T-cell (primary cell): ENCODE measurements at places on chromosomes 6 and 20.
A peak's percentile ranks its signal among the peaks of the same experiment; 100 is the strongest.

GRCh38 chr6:82767037-82767436, 298.6 kb downstream of the UBE3D start:
- H3K4me1 ChIP-seq, result no peaks in the 10 kb centered on the region
- H3K36me3 ChIP-seq, result no peaks in the 10 kb centered on the region
- no peak overlapping the region for H3K4me3 ChIP-seq
- no peak for DNase-seq
- no peaks in the 10 kb centered on the region for H3K27me3 ChIP-seq

DNA sequence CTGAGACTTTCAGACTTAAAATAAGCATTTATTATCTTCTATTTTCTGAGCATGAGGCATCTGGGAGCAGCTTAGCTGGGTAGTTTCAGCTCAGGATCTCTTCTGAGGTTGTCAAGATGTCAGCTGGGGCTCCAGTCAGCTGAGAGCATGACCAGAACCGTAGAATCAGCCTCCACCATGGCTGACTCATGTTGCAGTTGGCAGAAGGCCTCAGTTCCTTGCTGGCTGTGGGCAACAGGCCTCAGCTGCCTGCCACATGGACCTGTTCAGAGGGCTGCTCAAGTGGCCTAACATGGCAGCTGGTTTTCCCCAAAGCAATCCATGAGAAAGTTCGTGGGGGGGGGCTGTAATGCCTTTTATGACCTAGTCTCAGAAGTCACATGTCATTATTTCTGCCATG, 142.3 kb downstream of the LY86 start:
- H3K27ac ChIP-seq, result no peak overlapping the region
- no peak overlapping the region for H3K4me3 ChIP-seq
- no peaks in the 10 kb centered on the region for H3K36me3 ChIP-seq
- H3K27me3 ChIP-seq, result peaks cover 12% of the 10 kb centered on the region
- no peaks in the 10 kb centered on the region for H3K4me1 ChIP-seq
- no peak for DNase-seq

DNA sequence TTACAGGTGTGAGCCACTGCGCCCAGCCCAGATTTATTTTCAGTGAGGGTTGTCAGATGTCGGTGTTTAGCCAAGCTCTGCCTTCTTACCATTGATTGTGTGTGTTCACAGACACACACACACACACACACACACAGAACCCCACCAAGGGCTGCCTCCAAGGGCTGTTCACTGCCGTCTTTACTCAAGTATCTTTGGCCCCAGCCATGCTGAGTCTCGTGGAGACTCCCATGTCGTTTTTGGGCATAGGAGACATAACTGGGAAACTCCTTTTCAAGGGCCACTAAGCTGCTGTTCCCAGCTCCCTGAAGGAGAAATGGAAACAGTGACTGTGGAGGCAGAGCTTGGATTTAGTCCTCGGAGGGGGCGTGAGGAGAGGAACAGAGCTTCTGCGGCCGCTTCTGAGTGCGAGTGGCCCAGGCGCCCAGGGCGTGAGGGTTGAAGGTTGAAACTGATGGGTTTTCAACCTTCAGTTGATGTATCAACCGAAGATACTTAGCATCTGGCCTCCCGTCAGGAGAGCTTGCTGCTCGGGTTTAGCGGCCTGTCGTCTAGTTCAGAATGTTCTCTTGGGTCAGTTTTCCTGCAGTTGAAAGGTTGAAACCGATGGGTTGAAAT, 243.6 kb downstream of the TTLL2 start:
- peaks cover 22% of the 10 kb centered on the region for H3K27me3 ChIP-seq
- no peak overlapping the region for H3K27ac ChIP-seq
- H3K36me3 ChIP-seq, result no peaks in the 10 kb centered on the region
- no peak for DNase-seq
- H3K4me1 ChIP-seq, result no peaks in the 10 kb centered on the region

DNA sequence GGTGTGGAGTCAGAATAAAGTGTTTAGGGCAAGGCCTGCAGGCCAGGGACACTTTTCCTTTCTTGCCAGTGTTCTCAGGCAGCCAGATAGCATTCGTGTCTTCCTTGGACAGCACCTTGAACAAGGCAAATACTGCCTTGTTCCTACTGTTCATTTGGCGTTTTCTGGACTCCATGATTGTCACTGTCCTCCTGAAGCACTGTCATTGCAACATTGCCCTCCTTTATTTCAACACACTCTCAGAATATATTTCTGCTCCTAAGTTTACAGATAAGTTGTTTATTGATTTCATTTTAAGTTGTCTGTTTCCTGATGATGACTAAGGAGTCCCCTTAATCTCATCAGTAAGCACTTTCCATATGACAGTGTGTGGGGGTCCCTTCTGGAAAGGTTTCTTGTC, 15.1 kb upstream of the DEF6 start:
- H3K4me1 ChIP-seq, result no peaks in the 10 kb centered on the region
- no peak overlapping the region for H3K4me3 ChIP-seq
- DNase-seq, result no peak
- H3K27me3 ChIP-seq, result no peaks in the 10 kb centered on the region
- H3K27ac ChIP-seq, result no peak overlapping the region

DNA sequence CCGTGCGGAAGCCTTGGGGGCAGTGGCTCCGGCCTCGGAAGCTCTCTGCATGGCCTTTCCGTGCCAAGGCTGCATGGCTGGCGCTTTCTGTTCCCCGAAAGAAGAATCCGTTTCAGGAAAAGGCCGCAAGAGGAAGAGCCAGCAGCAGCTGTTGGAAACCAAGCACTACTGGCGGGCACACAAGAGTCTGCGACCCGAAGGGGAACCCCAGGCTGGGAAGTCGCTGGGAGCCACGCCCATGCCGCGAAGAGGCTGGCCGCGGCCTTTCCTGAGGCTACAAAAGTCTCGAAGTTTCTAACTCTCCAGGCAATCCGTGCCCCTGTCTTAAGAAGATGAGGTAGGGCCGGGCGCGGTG, at the start of gene CGAS:
TSS of gene CGAS (minus strand) at position 191 of the 355 bp plus-strand sequence. CDS start at position 75, 116 bp downstream.
- H3K4me3 ChIP-seq, result peak within 1 kb of the TSS; percentile 83
- DNase-seq, result peak; percentile 62
- peak within 1 kb of the TSS; percentile 60 for H3K27ac ChIP-seq

DNA sequence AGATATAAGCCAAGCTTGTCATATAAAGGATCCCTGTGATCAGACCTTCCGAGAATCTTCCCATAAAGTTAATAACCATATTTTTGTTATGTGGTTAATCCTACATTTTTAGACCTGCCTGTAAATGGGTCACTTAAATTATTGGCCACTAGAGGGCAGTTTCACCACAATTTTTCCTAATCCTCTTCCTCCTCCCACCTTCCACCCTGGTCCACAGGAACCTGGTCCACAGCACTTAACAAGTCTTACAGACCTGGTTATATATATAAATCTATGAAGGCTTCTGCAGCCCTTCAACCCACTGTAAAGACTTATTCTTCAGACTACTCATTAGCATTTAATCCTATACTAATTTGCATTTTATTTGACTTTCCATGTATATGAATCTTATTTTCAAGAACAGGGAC, 28.3 kb downstream of the MRS2 start:
- H3K36me3 ChIP-seq, result peaks cover 2% of the 10 kb centered on the region
- H3K27me3 ChIP-seq, result no peaks in the 10 kb centered on the region
- no peak overlapping the region for H3K27ac ChIP-seq
- H3K4me1 ChIP-seq, result no peaks in the 10 kb centered on the region

GRCh38 chr20:42641886-42642285, 547.8 kb downstream of the PTPRT start:
- no peak overlapping the region for H3K27ac ChIP-seq
- no peak for DNase-seq
- no peaks in the 10 kb centered on the region for H3K36me3 ChIP-seq
- no peak overlapping the region for H3K4me3 ChIP-seq

DNA sequence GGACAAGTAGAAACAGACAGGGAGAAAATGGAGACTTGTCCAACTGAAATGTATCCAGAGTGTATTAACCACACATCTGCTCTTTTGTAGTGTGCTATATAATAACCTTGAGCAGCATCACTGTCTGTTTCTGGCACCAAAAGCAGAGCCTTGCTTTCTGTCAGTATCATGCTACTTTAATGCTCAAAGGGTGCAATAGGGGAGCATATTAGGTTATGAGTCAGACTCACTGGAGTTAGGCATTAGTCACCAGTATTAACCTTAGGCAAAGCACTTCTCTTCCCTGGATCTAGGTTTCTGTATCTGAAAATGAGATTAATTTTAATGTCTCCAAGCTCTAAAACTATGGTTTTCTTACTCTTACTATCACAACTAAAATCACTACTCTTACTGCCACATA, 280.1 kb downstream of the TFAP2B start:
- no peak overlapping the region for H3K4me3 ChIP-seq
- H3K27ac ChIP-seq, result no peak overlapping the region
- H3K36me3 ChIP-seq, result no peaks in the 10 kb centered on the region

GRCh38 chr6:134122775-134123174, 70.4 kb upstream of the SLC2A12 start:
- no peak overlapping the region for H3K27ac ChIP-seq
- DNase-seq, result no peak
- peaks cover 4% of the 10 kb centered on the region for H3K27me3 ChIP-seq
- no peaks in the 10 kb centered on the region for H3K36me3 ChIP-seq
- no peak overlapping the region for H3K4me3 ChIP-seq

GRCh38 chr6:133341607-133342158, 100.5 kb downstream of the EYA4 start:
- H3K4me1 ChIP-seq, result no peaks in the 10 kb centered on the region
- no peak overlapping the region for H3K4me3 ChIP-seq
- no peak overlapping the region for H3K27ac ChIP-seq
- no peaks in the 10 kb centered on the region for H3K27me3 ChIP-seq

- H3K4me1 ChIP-seq, result peaks cover 19% of the 10 kb centered on the region
- H3K4me3 ChIP-seq, result no peak overlapping the region
- no peak overlapping the region for H3K27ac ChIP-seq
These were observed 88.4 kb downstream of the RTN4IP1 start for GRCh38 chr6:106540907-106541306.

DNA sequence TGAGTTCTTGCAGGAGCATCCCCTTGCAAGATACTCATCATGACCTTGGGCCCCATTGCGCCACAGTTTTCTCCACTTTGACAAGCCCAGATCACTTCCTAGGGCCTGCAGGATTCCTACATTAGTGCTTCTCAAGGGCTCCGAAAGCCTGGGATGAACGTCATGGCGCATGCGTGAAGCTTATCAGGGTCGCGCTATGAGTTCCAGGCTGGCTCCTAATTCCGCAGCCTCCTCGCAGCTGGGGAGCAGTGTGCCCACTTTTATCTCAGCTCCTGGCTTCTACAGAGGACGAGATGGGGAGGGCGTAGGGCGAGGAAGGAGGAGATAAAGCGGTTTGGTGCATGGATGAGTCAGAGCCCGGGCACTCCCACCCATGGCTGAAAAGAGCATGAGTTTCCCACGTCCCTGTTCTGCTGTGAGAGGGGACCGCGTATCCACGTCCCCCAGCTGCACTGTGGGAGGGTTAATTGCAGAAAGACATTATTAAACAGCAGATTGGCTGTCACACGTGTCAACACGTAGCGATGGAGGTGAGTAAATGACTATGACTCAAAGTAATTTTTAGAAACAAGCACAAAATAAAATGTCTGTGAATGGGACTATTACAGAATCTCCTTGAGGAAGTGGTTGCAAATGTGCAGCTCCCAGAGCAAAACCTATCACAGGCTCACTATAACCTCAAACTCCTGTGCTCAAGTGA, 72.9 kb upstream of the DSP start:
- DNase-seq, result no peak
- H3K4me3 ChIP-seq, result no peak overlapping the region
- no peaks in the 10 kb centered on the region for H3K36me3 ChIP-seq
- H3K27ac ChIP-seq, result no peak overlapping the region

GRCh38 chr6:18527836-18528743, 140.9 kb downstream of the RNF144B start:
- no peaks in the 10 kb centered on the region for H3K36me3 ChIP-seq
- no peak overlapping the region for H3K4me3 ChIP-seq
- H3K27ac ChIP-seq, result no peak overlapping the region
- no peak for DNase-seq
- H3K27me3 ChIP-seq, result no peaks in the 10 kb centered on the region

DNA sequence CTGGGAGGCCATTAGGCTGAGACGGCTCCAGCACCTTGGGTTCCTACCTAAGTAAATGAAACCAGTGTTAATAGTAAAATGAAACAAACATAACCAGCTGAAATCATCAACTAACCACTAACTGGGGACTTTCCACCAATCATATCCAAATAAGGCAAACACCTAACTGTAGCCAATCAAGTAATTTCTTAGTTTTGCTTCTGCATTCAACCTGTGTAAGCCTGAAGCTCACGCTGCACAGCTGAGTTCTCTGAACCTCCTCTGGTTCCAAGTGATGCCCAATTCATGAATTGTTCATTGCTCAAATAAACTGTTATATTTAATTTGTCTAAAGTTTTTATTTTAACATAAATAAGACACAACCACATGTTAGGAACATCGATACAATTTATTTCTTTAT, 22.5 kb downstream of the KLHL32 start:
- H3K27ac ChIP-seq, result no peak overlapping the region
- no peak overlapping the region for H3K4me3 ChIP-seq
- no peaks in the 10 kb centered on the region for H3K27me3 ChIP-seq
- no peaks in the 10 kb centered on the region for H3K36me3 ChIP-seq
- no peaks in the 10 kb centered on the region for H3K4me1 ChIP-seq

GRCh38 chr6:87583822-87584221, 6.0 kb downstream of the RARS2 start:
- no peak overlapping the region for H3K27ac ChIP-seq
- H3K4me3 ChIP-seq, result no peak overlapping the region
- peaks cover 26% of the 10 kb centered on the region for H3K36me3 ChIP-seq
- peaks cover 15% of the 10 kb centered on the region for H3K4me1 ChIP-seq
- no peak for DNase-seq
- H3K27me3 ChIP-seq, result no peaks in the 10 kb centered on the region

GRCh38 chr20:54193817-54194216, 14.1 kb upstream of the PFDN4 start:
- no peak overlapping the region for H3K27ac ChIP-seq
- no peak overlapping the region for H3K4me3 ChIP-seq
- H3K27me3 ChIP-seq, result no peaks in the 10 kb centered on the region
- H3K36me3 ChIP-seq, result no peaks in the 10 kb centered on the region
- no peaks in the 10 kb centered on the region for H3K4me1 ChIP-seq
- DNase-seq, result no peak

GRCh38 chr20:38196592-38196991, 31.5 kb upstream of the TGM2 start:
- H3K4me3 ChIP-seq, result no peak overlapping the region
- no peak for DNase-seq
- H3K27ac ChIP-seq, result no peak overlapping the region
- no peaks in the 10 kb centered on the region for H3K27me3 ChIP-seq
- H3K36me3 ChIP-seq, result no peaks in the 10 kb centered on the region

DNA sequence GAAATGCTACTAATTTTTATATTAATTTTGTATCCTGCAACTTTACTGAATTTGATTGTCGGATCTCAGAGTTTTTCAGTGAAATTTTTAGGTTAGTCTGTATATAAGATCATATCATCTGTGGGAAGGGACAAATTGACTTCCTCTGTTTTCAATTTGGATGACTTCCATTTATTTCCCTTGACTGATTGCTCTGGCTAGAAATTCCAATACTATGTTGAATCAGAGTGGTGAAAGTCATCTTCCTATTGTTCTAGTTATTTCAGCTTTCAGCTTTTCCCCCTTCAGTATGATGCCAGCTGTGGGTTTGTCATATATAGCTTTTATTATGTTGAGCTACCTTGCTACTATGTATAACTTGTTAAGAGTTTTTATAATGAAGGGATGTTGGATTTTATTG, 771.2 kb downstream of the KIF16B start:
- no peaks in the 10 kb centered on the region for H3K27me3 ChIP-seq
- no peak overlapping the region for H3K4me3 ChIP-seq
- DNase-seq, result no peak
- H3K36me3 ChIP-seq, result no peaks in the 10 kb centered on the region
